ENCODE measurements at places on chromosomes 1 and 21.

DNA sequence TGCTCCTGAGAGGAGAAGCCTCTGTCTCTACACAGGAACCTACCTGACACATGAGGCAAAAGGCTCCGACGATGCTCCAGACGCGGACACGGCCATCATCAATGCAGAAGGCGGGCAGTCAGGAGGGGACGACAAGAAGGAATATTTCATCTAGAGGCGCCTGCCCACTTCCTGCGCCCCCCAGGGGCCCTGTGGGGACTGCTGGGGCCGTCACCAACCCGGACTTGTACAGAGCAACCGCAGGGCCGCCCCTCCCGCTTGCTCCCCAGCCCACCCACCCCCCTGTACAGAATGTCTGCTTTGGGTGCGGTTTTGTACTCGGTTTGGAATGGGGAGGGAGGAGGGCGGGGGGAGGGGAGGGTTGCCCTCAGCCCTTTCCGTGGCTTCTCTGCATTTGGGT, 3.9 kb upstream of the ACKR1 start:
- DNase-seq, result no peak

DNA sequence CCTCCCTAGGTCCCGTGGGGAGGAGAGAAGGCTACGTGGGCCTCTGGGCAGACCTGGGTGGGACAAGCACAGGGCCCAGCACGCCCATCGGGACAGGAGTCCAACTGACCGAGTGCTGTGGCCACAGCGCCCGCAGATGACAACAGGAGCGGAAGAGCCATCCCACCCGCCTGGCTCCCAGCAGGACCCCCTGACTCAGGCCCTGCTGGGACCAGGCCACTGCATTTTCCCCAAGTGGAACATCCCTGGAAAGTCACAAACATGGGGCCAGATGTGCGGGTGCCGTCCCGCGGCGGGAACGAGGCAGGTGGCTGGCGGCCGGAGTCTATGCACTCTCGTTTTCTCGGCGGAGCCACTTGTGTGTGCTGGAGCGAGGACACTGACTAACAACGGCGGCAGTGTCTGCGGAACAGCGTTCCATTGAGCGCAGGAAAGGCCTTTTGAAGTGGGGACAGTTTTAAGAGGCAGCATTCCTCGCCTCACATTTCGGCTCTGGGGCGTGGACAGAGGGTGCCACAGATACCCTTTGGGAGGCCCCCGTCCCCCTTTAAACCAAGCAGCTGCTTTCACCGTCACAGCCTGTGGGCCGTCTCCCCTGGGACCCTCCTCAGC, 93.7 kb upstream of the ARHGEF16 start:
- DNase-seq, result no peak

DNA sequence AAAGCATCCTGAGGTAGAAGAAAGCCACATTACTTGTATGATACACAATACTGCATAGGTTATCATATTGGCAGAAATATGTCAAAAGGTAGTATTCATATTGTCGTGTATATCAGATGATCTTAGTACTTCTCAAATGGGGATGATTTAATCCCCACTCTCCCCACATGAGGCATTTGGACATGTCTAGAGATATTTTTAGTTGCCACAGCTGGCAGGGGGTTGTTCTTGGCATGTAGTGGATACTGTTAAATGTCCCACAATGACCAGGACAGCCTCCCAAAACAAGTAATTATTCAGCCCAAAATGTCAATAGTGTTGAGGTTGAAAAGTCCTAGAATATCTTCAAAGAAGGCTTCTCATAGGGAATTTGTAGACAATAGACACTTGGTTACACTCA, 162.8 kb downstream of the NEGR1 start:
- DNase-seq, result no peak

- no peak for DNase-seq
These were observed 13.1 kb downstream of the RNF187 start for GRCh38 chr1:228500143-228500734.

- no peak for DNase-seq
These were observed 34.1 kb downstream of the EGLN1 start for GRCh38 chr1:231387770-231388669.

DNA sequence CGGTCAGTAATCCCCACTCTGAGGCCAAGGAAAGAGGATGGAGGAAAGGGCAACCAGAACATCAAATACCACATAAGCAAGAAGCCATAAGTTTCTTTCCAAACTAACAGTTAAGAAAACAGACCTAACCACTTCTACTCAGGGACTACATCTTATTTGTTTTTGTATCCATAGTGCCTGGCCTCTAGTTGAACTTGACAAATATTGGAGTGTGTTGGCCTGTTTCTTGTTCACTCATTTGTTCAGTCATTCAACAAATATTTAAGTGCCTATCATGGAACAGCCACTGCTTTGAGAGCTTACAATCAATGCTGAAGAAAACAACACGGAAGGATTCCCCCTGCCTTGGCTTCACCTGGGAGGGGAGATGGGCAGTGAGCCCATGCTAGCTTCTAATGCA, 69.7 kb downstream of the ST6GALNAC3 start:
- DNase-seq, result no peak

GRCh38 chr1:20999525-21000244, 177.0 kb downstream of the EIF4G3 start:
- no peak for DNase-seq

DNA sequence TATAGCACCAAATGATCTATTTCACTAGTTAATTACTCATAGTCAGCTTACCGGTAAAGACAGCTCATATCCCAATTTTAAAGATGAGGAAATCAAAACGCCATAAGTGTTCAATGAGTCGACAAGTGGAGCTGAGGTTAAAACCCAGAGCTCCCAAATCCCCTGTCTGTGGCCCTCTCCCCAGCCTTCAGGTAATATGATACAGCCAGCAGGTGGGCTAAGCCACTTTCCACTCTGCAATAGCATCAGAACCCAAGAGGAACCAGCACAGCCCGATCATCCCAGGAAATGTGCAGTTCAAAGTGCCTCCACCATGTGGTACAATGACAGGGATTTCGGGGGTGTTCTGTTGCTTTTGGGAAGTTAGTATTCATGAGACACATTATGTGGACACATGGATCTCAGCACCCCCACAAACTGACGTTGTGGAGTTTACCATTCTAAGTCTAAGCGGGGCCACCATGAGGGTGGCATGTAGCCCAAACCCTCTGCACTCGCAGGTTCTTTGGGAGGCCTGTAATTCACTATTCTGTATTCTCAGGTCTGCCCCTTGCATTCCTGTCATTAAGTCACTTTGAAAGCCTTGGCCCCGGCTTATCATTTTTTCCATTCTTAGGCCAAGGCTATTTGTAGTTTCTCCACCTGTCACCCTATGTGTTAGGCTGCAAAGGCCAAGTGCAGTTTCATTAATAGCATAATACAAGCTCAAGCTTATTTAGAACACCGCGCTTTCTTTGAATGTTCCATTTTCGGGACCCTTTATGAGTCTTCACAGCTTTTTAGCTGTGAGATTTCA, 26.3 kb upstream of the ACTN2 start:
- no peak for DNase-seq

GRCh38 chr1:11391886-11392285, 87.1 kb upstream of the DISP3 start:
- DNase-seq, result no peak

- no peak for DNase-seq
These were observed 715.0 kb upstream of the ADAMTS5 start for GRCh38 chr21:27681841-27682240.

GRCh38 chr21:40667967-40668366, 179.0 kb downstream of the DSCAM start:
- no peak for DNase-seq

GRCh38 chr1:29243871-29244200, 7.5 kb downstream of the PTPRU start:
- DNase-seq, result no peak

DNA sequence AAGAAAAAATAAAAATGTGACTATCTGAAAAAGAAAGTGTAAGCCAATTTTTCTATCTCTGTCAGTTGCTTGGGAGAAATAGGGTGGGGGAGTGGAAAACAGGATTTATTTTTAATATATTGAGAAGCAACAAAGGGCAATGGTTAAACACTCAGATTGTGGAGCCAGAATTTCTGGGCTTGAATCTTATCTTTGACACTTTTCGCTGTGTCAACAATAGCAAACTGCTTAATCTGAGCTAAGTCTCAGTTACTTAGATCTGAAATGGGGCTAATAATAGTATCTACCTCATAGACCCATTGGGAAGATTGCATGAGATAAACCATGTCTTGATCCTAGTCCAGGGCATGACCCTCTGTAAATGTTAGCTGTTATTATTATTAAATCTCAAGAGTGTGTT, 468.1 kb downstream of the ADGRL2 start:
- DNase-seq, result no peak

DNA sequence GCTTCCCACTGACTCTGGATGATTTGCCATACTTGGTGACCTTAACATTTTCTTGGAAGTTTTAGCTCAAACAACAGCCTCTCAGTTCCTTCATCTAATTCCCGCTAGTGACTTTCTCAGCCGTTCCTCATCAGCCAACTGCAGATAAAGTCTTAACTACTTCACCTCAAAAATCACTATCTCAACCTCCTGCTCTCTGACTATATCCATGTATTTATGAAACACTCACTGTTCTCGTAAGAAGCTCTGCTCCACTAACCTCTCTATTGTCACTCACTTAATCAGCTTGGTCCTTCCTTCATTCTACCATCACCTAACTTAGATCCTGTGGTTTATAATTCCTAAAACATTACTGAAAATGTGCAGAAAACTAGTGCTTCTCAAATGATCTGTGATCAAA, 1551.6 kb downstream of the MRPL39 start:
- DNase-seq, result no peak

GRCh38 chr1:14067711-14068110, 367.7 kb downstream of the PRDM2 start:
- no peak for DNase-seq

DNA sequence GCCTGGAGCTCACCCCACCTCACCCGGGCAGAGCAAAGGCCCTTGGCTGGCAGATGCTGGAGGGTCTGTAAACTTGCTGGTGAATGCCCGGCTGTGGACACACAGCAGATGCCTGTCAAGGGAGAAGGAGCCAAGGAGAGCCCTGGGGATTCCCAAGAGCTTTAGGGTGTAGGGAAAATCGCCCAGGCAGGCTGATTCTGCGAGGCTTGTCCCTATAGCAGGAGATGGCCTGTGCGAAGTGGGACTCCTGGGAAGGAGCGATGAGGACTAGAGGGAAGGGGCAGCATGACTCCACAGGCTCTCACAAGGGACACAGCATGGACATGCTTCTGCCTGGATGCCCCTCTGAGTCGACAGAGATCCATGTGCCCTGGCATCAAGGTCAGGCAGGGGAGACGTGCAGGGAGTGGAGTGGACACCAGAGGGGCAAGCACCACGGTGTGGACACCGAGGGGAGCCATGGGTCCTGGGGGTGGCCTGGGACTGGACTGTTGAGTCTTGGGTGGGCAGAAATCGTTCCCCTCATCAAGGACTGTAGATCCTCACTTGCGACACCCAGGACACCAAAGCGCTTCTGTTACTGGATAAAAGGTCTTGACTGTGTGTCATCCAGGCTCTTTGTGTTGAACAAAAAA, 71.4 kb upstream of the ABCG1 start:
- DNase-seq, result no peak

DNA sequence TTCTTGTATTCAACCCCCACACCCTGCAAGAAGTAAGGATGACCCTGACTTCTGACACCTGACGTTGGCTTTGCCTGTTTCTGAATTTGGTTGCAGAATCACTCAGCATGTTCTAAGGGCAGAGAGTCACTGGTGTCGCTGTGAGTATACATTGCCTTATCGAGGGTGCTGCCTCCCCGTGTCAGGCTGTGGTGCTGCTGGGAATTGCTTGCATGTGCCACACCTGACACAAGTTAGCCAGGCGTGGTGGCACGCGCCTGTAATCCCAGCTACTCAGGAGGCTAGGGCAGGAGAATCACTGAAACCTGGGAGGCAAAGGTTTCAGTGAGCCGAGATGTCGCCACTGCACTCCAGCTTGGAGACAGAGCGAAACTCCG, 45.9 kb downstream of the WDR4 start:
- no peak for DNase-seq

DNA sequence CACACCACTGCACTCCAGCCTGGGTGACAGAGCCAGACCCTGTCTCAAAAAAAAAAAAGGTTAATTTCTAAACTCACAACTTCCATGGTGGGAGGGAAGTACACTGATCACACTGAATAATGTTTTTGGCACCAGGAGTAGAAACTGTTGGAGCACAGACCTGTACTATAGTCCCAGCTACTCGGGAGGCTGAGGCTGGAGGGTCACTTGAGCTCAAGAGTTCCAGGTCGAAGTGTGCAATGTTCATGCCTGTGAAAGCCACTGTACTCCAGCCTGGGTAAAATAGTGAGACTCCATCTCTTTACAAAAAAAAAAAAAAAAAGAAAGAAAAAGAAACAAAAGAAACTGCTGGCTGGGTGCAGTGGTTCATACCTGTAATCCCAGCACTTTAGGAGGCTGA, 35.3 kb downstream of the TMEM50B start:
- no peak for DNase-seq

DNA sequence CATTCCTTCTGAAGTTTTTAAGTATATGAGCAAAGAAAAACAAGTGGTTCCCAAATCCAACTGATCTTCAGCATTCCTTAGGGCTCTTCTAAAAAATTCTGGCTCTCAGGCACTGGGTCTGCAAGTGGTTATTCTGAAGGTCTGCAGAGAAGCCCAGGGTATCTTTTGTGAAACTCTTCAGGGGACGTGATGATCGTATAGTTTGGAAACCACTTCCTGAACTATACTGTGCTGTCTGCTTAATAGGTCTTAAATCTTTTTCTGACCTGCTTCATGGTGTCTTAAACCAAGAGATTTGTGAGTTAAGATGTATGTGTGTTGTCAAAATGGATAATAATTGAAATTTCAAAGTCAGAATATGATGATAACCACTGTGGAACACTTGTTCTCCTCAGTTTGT, 115.5 kb downstream of the LHX9 start:
- no peak for DNase-seq

Measured in esophagus squamous epithelium (tissue), 5 donors.